Progenitor cell of endocrine pancreas (in vitro differentiated cells): ENCODE measurements at places on chromosomes 2 and 18.

- DNase-seq, result peak; percentile 86
Observed at GRCh38 chr2:110204408-110205385, at the start of gene NPHP1. NPHP1 (minus strand) TSS chr2:110205013; CDS start chr2:110204968, 45 bp downstream.

DNA sequence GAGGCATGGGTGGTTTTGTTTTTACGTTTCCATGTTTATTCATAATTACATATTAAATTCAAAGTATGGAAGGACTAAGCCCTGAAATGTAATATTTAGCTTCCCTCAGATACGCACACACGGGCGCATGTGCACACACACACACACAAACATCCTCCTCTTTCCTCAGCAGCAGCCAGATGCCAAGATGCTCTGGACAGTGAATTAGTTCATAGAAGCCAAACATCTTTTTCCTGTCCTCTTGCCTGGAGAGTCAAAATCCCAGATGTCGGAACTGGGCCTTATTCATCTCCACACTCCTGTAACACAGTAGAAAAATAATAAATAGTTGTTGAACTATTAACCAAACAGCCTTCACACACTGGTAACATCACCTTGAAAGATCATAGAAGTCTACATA is 273.1 kb downstream of the SP3 start:
- DNase-seq, result no peak

DNA sequence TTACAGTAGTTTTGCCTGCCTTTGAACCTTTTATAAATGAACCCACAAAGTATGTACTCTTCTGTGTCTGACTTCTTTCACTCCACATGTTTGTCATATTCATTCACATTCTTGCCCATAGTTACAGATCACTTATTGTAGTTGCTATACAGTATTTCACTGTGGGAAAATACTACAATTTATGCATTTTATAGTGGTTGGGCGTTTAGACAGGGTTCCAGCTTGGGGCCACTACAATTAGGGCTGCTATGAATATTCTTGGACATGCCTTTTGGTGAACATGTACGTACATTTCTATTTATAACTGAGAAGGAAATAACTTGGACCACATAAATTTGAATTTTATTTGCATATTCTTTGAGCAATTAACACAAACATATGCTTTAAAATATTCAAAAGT is 15.4 kb upstream of the PMAIP1 start:
- no peak for DNase-seq

DNA sequence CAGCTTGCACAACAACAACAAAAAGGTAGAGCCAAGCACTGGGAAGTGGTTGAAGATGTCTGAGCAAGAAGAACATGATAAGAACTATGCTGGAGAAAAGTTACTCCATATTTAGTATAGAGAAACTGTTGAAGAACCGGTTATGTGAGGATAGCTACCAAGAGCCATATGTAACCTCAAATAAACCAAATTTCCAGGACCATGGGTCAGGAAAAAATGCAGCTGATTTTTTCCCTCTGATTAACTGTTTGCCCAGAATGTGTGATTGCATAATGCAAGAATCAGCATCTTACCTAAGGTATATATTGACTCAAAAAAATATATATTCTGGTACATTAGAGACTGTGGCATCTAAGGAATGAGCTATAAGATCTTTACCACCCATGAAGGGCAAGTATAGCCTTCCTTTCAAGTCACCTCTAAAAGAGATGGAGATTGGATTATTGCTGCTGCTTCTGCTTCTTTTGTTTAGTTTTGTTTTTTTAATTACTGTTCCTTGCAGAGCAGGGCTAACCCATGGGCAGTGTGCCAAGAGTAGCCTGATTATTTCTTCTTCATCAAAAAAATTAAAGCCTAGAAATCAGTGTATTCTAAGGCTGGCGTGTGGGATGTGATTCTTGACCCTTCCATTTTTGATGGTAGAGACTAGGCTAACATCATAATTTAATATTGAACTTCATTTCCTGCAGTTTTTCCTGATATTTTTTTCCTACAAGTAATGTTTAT is 76.9 kb upstream of the MAP3K20 start:
- DNase-seq, result no peak

DNA sequence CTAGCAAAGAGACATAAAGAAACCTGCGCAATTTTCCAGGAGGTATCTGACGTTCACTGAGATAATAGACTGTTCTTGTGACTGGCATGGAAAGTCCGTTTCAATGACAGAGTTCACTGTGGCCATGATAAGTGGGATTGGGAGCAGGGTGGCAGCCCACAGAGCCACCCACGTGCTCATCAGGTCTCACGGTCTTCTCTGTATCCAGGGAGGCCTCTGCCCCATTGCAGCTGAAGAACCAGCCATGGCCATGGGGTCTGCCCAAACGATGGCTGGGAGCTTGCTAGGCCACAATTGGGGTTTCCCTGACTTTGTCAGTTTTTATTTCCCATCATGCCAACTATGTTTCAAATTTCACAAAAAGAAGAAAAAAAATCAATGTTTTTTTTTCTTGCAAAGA is 57.2 kb downstream of the PDCL3 start:
- DNase-seq, result no peak

DNA sequence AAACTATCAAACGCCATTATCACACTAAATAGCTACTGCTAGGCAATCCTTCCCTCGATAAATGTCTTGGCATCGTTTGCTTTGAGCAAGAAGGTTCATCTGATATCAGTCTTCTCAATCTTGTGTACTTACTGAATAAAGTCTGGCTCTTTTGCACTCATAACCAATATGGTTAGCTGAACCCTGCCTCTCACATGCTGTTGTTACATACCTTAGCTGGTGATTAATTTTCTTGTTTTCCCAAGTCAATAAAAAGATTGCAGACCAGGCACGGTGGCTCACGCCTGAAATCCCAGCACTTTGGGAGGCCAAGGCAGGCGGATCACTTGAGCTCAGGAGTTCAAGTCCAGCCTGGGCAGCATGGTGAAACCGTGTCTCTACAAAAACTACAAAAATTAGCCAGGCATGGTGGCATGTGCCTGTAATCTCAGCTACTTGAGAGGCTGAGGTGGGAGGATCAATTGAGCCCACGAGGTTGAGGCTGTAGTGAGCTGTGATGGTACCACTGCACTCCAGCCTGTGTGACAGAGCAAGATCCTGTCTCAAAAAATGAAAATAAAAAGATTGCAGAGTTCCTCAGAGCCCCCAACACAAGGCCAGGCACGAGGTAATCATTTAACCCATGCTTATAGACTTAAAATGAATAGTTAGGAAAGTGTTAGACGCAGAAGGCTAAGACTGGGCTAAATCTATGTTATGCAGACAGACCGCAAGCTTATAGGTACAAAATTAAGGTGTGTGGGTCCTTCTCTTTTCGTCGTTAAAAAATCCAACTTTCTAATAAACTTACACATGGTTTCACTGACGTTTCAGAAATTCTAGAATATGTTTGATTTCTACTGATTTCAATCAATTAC is 177.5 kb downstream of the ALPK2 start:
- no peak for DNase-seq

DNA sequence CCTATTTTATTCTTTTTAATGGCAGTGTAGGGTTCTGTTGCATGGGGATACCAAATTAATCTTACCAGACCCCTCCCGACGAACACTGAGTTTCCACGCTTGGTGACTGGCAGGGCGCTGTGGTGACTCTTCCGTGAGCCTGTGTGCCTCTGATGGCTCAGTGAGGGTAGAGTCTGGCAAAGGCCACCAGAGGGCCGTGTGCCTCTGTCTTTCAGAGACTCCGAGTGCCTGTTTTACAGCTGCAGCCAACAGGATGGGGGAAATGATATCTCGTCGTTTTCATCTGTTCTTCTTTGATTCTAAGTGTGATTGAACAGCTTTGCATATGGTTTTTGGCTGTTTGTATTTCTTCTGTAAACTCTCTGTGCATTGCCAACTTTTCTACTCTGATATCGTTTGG is 99.8 kb downstream of the ZNF236 start:
- no peak for DNase-seq

DNA sequence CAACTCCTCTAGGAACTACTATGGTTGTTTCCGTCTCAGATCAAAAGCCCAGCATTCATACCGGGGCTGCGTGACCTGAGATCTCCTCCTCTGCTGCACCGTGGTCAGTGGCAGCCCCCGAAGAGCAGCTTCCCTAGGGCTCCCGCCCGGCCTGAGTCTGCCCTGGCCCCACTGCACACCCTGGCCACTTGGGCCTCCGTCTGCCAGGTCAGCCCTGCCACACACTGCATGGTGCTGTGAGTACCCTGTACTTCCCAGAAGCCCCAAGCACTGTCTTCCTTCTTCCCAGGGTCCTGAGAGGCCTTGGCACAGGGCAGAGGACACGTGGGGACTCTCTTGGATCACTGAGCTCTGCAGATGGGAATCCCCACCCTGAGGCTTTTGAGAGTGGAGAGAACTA is 81.5 kb upstream of the GPC1 start:
- no peak for DNase-seq

DNA sequence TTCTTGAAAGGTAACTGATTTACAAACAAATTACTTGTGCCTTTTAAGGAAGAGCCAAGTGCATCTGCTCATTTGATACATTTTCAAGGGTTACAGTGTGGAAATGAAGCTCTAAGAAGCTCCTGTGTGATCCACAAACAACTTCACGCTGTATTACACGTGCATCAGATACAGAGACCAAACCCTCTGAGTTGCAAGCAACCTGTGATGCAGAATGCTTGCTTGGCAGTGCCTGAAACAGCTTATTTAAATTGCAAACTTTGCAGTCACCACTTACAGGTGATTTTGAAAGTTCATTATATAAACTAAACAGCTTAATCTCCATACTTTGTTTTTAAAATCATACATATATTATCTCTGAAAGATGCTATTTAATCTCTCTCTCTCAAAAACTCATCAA is 50.1 kb downstream of the ZEB2 start:
- DNase-seq, result no peak

- DNase-seq, result no peak
Observed at GRCh38 chr2:39717067-39717466, 51.4 kb downstream of the TMEM178A start.

DNA sequence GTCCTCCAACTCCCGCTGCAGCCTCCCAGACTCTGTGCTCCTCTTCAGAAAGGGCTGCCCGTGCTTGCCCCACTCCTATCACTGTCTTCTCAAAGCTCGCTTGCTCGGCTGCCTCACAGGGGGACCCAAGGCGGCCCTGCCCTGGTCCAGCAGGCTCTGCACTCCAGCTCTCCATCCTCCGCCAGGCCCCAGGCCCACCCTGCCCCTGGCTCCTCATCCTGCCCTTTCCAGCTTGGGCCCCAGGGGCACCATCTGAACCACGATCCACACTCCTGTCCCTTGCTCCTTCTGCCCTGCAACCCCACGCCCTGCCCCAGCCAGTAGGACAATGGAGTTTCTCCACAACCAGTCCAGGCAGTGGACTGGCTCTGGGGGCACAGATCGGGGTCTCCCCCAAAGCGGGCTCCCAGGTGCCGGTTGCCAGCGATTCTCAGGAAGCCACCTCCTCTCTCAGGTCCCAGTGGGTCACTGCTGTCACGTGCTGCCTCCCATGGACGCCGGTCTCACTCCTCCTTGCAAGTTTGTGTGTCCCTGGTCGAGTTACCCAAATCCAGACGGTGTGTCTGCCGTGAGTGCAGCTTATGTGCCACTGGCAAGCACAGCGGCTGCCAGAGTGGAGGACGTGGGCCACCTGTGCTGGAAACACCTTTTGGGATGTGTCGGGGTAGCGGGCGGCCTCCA is 238.5 kb downstream of the HDAC4 start:
- no peak for DNase-seq

DNA sequence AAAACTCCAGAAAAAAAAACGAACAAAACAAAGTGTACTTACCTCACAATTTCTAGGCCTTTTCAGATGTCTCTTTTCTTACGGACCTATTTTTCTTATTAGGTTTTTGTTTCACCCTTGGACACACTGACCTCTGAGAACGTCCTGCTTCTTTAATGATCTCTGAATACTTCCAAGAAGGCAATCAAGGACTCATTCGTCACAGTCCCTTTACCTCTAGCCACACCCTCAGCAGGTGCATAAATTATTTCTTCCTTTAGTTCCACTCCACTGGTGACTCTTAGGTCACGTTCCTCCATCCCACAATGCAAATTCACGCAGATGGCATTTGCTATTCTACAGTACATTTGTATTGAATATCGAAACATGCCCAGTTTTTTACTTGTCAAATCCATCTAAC is 21.9 kb downstream of the PELI1 start:
- DNase-seq, result no peak

DNA sequence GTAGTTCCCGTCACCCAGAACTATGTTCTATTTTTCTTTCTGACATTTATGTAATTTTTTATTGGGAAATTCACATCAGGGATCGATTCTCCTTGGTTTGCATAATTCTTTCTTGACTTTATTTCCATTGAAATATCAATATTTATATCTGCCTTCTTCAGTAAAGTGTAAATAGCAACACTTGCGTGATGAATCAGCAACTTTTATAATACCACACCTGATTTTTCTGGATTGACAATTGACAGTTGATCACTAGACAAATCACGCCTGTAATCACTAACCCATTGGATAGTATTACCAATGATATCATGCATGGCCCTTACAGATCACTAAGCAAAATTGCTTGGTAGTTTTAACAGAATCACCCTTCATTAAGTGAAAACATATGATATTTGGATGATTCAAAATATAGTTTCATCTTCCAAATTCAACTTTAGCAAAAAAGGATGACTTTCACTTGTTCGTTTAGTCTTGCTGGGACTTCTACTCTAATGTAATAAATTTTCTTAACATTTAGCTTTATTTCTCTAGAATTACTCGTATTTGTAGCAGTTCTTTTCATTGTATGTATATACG is 139.0 kb upstream of the RASGRP3 start:
- no peak for DNase-seq

- DNase-seq, result no peak
Observed at GRCh38 chr2:68083346-68083745, 20.5 kb upstream of the C1D start.

DNA sequence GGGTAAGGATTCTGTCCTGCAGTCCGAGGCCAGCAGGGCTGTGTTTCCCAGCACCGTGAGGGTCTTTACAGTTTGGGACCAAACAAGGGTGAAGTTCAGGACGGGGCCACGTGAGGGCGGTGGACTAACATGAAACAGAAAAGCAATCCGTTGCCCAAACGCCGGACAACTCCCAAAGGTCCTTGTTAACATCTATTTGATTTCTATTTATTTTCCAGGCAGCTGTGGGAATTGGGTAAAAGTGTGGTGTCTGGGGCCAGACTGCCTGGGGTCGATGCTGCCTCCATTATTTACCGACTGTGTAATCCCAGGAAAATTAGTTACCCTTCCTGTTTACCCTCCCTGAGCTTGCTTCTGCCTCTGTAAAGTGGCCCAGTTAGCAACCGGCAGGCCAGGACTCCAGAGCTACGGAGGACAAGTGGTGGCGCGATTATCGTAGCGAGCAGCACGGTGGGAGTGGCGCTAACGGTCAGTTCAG is 66.3 kb upstream of the TCF7L1 start:
- DNase-seq, result peak; percentile 79
